Activated naive CD4-positive, alpha-beta T cell treated with anti-CD3 and anti-CD28 coated beads for 36 hours (primary cell): ENCODE measurements at places on chromosomes 11 and 22. TPM values are rescaled to one million over a fixed set of nuclear protein-coding genes. Genes with fewer than 3 reads are reported as not detected.

DNA sequence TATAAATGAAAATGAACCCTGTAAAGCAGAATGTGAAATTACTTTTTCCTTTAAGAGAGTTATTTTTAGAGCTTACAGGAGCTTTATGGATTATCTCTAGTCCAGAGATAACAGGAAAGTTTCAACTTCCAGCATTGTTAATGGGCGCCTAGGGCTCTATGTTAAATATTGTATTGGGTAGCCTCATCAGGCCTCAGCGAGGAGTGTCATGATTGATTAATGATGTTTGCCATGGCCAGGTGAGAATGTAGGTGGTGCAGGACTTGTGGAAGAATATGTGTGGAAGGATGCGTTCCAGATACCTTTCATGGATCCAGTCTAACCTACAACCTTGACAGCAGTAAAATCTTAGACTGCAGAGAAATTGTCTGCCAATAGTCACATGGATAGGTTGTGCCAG lies 50.6 kb downstream of the ME3 start:
- H3K27me3 ChIP-seq, result no peaks in the 10 kb centered on the region
- DNase-seq, result no peak
- H3K4me3 ChIP-seq, result no peak overlapping the region
- peaks cover 8% of the 10 kb centered on the region for H3K36me3 ChIP-seq
- no peak overlapping the region for H3K27ac ChIP-seq
- peaks cover 4% of the 10 kb centered on the region for H3K4me1 ChIP-seq

DNA sequence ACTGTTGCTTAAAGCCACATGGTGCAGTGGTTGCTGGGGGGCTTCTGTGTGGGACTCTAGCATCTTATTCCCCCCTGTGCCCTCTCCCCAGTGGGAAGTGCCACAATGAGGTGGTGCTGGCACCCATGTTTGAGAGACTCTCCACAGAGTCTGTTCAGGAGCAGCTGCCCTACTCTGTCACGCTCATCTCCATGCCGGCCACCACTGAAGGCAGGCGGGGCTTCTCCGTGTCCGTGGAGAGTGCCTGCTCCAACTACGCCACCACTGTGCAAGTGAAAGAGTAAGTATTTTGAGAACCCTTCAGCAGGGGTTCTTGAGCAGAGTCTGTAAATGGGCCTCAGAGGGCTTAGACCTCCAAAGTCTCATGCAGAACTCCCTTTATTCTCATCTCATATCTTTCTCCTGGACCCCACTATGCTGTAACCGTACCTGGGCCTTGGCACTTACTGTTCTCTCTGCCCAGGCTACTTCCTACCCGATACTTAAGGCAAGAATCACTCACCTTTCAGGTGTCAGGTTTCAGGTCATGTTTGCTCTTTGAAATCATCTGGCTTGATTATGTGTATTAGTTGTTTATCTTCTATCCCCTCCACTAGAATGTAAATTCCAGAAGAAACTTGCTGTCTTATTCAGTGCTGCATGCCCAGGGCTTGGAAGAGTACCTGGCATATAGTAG lies 32.4 kb downstream of the PIK3IP1 start:
- DNase-seq, result no peak
- H3K4me3 ChIP-seq, result no peak overlapping the region
- H3K4me1 ChIP-seq, result no peaks in the 10 kb centered on the region
- H3K27me3 ChIP-seq, result no peaks in the 10 kb centered on the region

GRCh38 chr22:32707971-32708370 lies 93.5 kb upstream of the TIMP3 start:
- H3K4me3 ChIP-seq, result no peak overlapping the region
- H3K27me3 ChIP-seq, result peaks cover 4% of the 10 kb centered on the region
- no peaks in the 10 kb centered on the region for H3K36me3 ChIP-seq
- no peak for DNase-seq
- no peaks in the 10 kb centered on the region for H3K4me1 ChIP-seq
- H3K27ac ChIP-seq, result no peak overlapping the region

- no peak for DNase-seq
- no peak overlapping the region for H3K27ac ChIP-seq
- no peaks in the 10 kb centered on the region for H3K27me3 ChIP-seq
- no peak overlapping the region for H3K4me3 ChIP-seq
Measured at GRCh38 chr11:68432874-68433273, 27.7 kb upstream of the PPP6R3 start.

GRCh38 chr11:30328681-30329080 lies 5.8 kb downstream of the ARL14EP start:
- H3K36me3 ChIP-seq, result peaks cover 29% of the 10 kb centered on the region
- DNase-seq, result no peak
- no peak overlapping the region for H3K27ac ChIP-seq
- no peaks in the 10 kb centered on the region for H3K27me3 ChIP-seq

DNA sequence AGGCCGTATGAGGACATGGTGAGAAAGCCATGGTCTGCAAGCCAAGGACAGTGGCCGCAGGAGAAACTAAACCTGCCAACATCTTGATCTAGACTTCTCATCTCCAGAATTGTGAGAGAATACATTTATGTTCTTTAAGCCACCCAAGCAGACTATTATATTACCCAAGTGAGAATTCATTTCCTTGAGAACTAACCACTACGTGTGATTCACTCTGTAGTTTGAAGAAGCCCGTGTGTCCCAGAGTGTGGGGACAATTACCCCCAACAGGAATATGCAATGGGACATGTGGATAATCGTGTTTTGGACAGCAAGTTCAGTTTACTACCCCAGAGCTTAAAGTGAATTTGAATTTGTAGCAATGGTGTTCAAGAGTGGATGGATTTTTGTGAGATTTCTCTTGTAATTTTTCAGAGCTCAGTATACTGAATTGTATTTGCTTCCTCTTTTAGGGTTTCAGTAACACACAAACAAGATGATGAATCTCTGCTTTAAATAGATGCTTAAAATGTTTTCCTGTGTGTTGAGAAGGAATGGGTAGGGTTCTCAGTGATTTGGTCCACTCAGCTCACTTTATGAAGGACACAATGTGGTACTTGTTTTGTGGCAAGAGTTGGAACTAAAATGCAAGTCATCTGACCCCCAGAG lies 100.0 kb upstream of the ARHGAP20 start:
- no peaks in the 10 kb centered on the region for H3K4me1 ChIP-seq
- peaks cover 4% of the 10 kb centered on the region for H3K36me3 ChIP-seq
- H3K27ac ChIP-seq, result no peak overlapping the region
- no peak overlapping the region for H3K4me3 ChIP-seq
- H3K27me3 ChIP-seq, result peaks cover 4% of the 10 kb centered on the region

DNA sequence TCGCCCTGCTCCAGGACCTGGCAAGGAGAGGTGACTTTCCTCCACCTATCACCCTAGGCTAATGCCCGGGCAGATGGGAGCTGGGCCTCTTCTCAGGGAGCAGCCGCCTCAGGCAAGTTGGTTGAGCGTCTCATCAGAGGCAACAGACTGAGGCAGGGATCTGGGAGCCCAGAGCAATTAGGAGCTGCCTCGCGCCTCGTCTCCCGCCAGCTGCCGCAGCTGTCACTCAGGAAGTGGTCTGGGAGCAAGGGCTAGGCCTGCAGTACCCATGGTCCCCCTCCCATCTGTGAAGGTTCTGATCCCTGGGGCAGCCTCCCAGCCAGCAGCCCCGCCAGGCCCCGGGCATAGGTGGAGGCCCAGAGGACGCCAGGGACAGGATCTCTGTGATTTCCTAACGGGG lies 4.6 kb upstream of the CABP7 start:
- DNase-seq, result no peak
- H3K27me3 ChIP-seq, result peaks cover 33% of the 10 kb centered on the region
- no peak overlapping the region for H3K4me3 ChIP-seq
- H3K27ac ChIP-seq, result no peak overlapping the region

GRCh38 chr11:124760806-124761205 lies 1.3 kb downstream of the ESAM start:
- no peaks in the 10 kb centered on the region for H3K36me3 ChIP-seq
- H3K27me3 ChIP-seq, result peaks cover 44% of the 10 kb centered on the region
- no peak overlapping the region for H3K4me3 ChIP-seq
- DNase-seq, result no peak
- no peak overlapping the region for H3K27ac ChIP-seq
- peaks cover 30% of the 10 kb centered on the region for H3K4me1 ChIP-seq

CHRNA10 gene
- total RNA-seq, result 0.26 TPM

IL18BP gene
- total RNA-seq, result 4.1 TPM

FOLR3 gene
- not detected for total RNA-seq

OR8H1 gene
- not detected for total RNA-seq

ATG2A gene
- 16.3 TPM for total RNA-seq
